ENCODE measurements at places on chromosomes 4 and X.

DNA sequence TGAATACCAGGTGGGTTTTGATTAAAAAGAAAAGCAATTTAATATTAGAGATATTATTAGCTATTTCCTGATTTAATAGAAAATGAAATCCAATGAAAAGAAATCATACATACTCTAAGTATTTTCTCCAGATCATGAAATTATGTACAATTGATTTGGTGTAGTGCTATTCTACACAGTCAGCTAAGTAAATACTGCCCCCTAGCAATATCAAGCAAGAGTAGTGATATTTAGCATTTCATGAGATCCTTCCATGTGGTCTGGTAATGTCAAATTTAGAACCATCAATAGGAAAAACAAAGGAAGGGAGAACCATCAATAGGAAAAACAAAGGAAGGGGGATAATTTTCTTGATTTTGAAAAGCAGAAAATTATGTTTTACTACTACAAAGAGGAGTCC is 114.6 kb downstream of the TBCK start:
- DNase-seq = no peak
- H3K36me3 ChIP-seq = no peaks in the 10 kb centered on the region
- no peak overlapping the region for H3K27ac ChIP-seq

DNA sequence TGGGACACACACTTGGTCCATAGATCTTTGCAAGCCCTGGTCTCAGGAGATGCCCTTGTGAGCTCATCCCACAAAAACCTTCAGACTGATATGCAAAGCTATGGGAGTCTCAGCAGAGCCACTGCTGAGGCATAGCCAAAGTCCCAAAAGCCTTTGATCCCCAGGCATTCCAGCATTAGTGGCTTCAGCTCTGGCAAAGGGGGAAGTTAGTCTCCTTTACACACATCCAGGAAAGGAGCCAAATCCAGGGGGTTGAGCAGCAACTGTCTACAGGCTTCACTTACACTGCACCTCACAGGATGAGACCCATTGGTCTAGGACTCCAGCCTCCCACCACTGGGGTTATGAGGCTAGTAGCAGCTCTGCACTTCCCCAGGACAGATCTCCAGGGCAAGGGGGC is 14.0 kb downstream of the PF4 start:
- no peak overlapping the region for H3K27ac ChIP-seq
- no peaks in the 10 kb centered on the region for H3K36me3 ChIP-seq
- DNase-seq = no peak
- H3K4me1 ChIP-seq = no peaks in the 10 kb centered on the region
- H3K27me3 ChIP-seq = no peaks in the 10 kb centered on the region
- H3K4me3 ChIP-seq = no peak overlapping the region

- H3K4me3 ChIP-seq = no peak overlapping the region
- H3K36me3 ChIP-seq = no peaks in the 10 kb centered on the region
- H3K27me3 ChIP-seq = no peaks in the 10 kb centered on the region
- no peaks in the 10 kb centered on the region for H3K4me1 ChIP-seq
- no peak for DNase-seq
Observed at GRCh38 chr4:71296945-71297344, 41.9 kb upstream of the SLC4A4 start.

DNA sequence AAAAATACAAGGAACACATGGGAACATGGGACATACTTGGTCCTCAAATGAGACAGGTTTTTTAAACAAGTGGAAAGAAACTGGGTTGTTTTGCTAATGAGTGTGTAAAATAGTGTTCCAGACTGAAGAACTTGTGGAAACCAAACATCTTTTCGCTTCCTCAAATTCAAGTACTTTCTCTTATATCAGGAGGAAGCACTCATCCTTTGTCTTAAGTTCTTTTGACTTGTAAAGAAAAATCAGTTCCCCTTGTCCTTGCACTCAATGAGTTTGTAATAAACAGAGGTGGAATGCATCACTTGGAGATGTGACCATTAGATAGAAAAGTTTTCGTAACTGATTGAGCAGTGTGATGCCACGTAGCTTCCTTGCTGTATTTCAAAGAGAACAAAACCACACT is 101.1 kb downstream of the PHOX2B start:
- H3K27ac ChIP-seq = no peak overlapping the region
- H3K4me3 ChIP-seq = no peak overlapping the region
- no peak for DNase-seq

DNA sequence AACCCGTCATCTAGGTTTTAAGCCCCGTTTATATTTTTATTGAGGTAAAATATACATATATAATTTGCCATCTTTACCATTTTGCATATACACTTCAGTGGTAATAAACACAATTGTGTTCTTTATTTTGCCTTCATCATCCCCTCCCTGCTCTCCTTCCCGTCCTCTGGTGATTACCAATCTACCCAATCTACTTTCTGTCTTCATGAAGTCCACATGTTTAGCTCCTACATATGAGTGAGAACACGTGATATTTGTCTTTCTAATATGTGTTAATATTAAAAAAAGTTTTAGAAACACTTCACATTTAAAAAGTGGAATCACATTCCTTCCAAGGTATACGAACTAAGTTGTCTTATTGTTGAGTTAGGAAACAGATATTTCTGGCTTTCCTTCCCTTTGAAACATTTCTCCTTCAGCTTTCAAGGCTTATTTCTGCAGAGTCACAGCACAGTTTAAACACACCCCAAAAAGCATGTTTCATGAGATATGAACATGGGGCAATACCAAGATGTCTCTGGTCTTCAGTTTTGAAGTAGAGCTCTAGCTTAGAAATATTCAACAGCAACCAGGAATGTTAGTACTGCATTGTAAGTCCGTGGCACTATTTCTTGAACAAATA is 35.9 kb downstream of the GYPA start:
- no peaks in the 10 kb centered on the region for H3K27me3 ChIP-seq
- H3K4me3 ChIP-seq = no peak overlapping the region
- no peak for DNase-seq
- no peak overlapping the region for H3K27ac ChIP-seq
- H3K36me3 ChIP-seq = no peaks in the 10 kb centered on the region

DNA sequence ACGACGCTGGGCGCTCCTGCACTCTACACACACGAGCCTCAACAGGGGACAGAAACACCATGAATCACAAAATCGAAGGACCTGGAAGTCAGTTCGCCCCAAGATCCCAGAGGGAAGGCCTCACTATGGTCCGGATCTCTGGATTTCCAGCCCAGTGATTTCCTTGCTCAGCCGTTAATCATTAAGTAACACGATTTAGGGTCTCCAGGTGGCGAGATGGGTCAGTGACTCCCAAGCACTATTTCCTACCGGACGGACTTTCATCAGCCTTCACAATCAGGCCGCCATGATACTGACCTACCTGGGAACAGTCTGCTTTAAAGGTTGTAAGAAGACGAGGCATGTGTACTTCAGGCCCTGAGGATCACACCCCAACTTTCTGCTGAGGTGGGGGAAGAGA is 63.7 kb downstream of the FAT1 start:
- DNase-seq = no peak
- H3K27ac ChIP-seq = no peak overlapping the region
- H3K4me1 ChIP-seq = peaks cover 10% of the 10 kb centered on the region

DNA sequence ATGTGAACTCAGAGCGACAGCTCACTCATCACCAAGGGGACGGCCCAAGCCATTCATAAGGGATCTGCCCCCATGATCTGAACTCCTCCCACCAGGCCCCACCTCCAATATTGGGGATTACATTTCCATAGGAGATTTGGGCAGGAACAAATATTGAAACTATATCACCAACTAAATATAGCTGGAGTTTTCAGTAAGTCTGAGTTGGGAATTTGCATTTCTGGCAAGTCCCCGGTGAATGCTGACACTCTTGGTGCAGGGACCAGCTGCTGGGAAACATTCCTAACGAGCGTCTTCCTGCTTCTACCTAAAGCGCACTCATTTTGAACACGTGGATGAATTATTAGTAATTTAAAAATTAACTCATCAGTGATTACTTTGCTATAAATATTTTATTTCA is 13.2 kb downstream of the CLDN34 start:
- no peaks in the 10 kb centered on the region for H3K36me3 ChIP-seq
- H3K4me1 ChIP-seq = no peaks in the 10 kb centered on the region
- no peak overlapping the region for H3K27ac ChIP-seq
- H3K27me3 ChIP-seq = no peaks in the 10 kb centered on the region

- H3K36me3 ChIP-seq = no peaks in the 10 kb centered on the region
- no peaks in the 10 kb centered on the region for H3K27me3 ChIP-seq
- H3K4me1 ChIP-seq = no peaks in the 10 kb centered on the region
- no peak for DNase-seq
- H3K4me3 ChIP-seq = no peak overlapping the region
Observed at GRCh38 chrX:63400340-63400739, 49.2 kb upstream of the SPIN4 start.

DNA sequence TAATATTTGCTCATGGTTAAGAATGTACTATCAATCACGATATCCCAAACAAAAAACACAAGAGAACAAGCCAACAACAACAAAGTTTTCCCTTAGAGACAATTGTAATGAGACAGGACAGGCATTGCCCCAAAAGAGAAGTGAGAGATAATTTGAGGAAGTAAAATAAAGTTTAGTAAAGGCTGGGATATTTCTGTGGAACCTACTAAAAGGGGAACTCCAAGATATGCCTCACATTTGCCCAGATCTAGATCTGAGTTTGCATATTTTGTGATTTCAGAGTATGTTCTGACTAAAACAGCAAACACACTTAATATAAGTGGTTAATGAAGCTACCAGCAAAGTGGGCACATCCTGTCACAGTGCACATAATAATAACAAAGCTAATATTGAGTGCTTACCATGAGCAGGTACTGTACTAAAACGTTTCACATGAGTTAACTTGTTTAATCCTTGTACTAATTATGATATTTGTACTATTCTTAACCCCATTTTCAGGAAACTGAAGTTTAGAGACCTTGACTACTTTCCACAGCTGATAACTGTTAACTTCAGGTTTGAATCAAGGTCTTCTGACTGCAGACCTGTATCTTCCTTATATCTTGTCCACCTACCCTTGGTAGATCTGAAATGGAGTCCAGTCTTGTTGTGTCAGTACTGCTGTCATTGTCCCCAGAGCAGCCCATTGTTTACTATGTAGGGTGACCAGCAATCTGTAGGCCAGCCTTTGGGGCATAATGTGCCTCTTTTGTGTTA is 26.0 kb upstream of the BMP2K start:
- H3K4me1 ChIP-seq = no peaks in the 10 kb centered on the region
- H3K4me3 ChIP-seq = no peak overlapping the region
- DNase-seq = no peak
- no peak overlapping the region for H3K27ac ChIP-seq
- H3K36me3 ChIP-seq = no peaks in the 10 kb centered on the region

GRCh38 chrX:136863826-136864225 is 16.7 kb downstream of the RBMX start:
- H3K4me3 ChIP-seq = no peak overlapping the region
- H3K36me3 ChIP-seq = peaks cover 4% of the 10 kb centered on the region
- no peak for DNase-seq
- H3K4me1 ChIP-seq = no peaks in the 10 kb centered on the region
- no peak overlapping the region for H3K27ac ChIP-seq
- H3K27me3 ChIP-seq = no peaks in the 10 kb centered on the region

DNA sequence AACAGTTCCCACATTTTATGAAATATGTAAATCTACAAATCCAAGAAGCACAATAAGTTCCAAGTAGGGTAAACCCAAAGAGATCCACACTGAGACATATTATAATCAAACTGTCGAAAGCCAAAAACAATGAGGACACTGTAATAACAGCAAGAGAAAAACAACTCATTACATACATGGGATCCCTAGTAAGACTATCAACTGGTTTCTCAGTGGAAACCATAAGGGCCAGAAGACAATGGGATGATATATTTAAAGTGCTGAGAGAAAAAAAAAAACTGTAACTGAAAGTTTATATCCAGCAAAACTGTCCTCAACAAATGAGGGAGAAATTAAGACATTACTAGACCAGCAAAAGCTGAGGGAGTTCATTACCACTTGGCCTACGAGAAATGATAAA is 34.7 kb downstream of the GLRA2 start:
- no peaks in the 10 kb centered on the region for H3K27me3 ChIP-seq
- no peaks in the 10 kb centered on the region for H3K36me3 ChIP-seq
- no peak overlapping the region for H3K4me3 ChIP-seq
- no peak overlapping the region for H3K27ac ChIP-seq
- no peaks in the 10 kb centered on the region for H3K4me1 ChIP-seq
- DNase-seq = no peak

- H3K27me3 ChIP-seq = no peaks in the 10 kb centered on the region
- no peak for DNase-seq
- peaks cover 28% of the 10 kb centered on the region for H3K4me1 ChIP-seq
- H3K27ac ChIP-seq = no peak overlapping the region
Observed at GRCh38 chr4:41933997-41934503, 1.2 kb upstream of the TMEM33 start.

DNA sequence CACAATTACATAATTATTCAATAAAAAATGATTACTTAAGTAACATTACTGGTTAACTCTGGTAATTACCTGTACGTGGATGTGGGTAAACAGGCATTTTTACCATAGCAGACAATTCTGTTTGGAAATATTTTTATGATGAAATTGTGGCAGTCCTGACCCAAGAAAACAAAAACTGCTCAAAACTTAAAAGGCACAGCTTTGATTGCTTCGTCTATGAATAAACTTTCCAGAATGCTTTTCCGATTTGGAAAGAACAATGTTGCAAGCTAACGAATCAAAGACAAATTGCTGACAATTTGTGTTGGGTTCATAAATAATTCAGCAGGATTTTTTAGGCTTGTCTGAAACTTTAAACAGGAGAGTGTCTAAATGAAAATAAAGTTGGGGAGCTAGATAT is 150.6 kb upstream of the GYPA start:
- H3K27me3 ChIP-seq = no peaks in the 10 kb centered on the region
- no peak for DNase-seq
- peaks cover 6% of the 10 kb centered on the region for H3K4me1 ChIP-seq
- H3K36me3 ChIP-seq = no peaks in the 10 kb centered on the region
- H3K4me3 ChIP-seq = no peak overlapping the region

GRCh38 chr4:10737337-10737736 is 52.8 kb upstream of the CLNK start:
- no peaks in the 10 kb centered on the region for H3K36me3 ChIP-seq
- no peaks in the 10 kb centered on the region for H3K4me1 ChIP-seq
- no peak overlapping the region for H3K27ac ChIP-seq
- H3K27me3 ChIP-seq = no peaks in the 10 kb centered on the region

DNA sequence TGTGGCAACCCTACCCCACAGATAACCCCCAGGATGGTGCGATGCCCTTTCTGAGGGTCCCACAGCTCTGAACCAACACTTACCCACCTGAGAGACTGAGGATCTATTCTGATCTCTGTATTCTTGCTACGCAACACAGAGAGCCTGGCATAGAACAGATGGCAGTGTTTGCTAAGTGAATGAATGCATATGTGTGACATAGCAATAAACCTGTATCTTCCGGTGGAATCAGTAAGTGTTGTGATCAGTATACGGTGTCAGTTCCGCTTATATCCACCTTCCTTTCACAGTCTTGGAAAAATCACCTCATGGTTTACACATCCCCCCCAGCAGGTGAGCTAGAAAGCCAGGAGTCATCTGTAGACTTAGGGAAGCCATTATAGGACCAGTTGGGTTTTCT is 5.9 kb upstream of the HSD17B10 start:
- no peak for DNase-seq
- no peaks in the 10 kb centered on the region for H3K27me3 ChIP-seq
- peaks cover 11% of the 10 kb centered on the region for H3K4me1 ChIP-seq
- H3K4me3 ChIP-seq = peak overlapping the region; percentile 42
